SK-N-DZ (cell line): ENCODE measurements at places on chromosomes 2 and 18.

DNA sequence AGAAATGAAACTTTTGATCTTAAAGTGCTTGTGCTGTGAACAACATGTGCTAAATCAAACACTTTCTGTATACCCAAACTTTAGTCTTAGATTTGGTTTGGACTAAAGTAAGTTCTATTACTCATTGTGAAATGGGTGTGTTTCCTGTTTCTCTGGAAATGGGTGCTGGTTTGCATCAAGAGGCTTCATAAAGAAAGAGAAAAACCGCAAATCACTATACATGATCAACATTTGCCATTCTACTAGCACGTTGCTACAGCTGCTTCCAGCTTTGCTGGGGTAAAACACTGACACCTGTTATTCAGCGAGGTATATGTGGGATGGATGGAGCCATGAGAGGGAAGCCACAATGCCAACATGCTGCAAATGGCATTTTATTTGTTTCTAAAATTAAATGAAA, 547.0 kb upstream of the ACVR2A start:
- DNase-seq, result no peak

- DNase-seq, result no peak
These were observed 46.0 kb upstream of the FAM136A start for GRCh38 chr2:70347831-70348230.

GRCh38 chr2:177433402-177433801, 40.8 kb downstream of the AGPS start:
- DNase-seq, result no peak

- DNase-seq, result no peak
These were observed 12.6 kb upstream of the PKDCC start for GRCh38 chr2:42035241-42035640.

GRCh38 chr2:206635015-206635414, 7.3 kb upstream of the FAM237A start:
- no peak for DNase-seq

GRCh38 chr2:18829976-18830375, 240.6 kb upstream of the NT5C1B start:
- DNase-seq, result no peak

DNA sequence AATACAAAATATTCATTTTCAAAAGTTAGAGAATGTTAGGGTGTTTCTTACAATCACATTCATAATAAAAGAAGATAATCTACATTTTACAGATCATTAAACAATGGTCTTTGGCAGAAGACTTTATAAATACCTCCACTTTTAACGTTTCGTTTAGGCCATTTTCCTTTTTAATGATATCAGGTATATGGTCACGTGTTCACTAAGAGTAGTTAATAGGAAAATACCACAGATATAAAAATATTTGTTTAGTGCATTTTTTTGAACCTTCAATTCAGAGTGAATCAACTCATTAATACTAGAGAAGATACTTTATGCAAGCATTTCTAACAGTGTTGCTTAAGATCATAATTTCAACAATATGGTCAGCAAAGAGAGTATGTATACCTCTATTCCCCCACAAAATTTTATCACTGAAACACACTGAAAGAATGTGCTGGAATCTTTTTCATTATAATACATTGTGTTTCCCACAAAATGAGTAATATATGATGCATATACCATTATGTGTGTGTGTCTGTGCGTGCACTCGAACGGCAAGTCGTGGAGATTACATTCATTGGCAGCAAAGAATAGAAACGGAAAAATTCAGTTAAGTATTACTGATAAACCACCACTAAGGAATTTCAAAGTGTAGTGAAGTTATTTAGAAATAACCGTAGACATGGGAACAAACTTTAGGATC, 319.9 kb upstream of the THUMPD2 start:
- DNase-seq, result no peak

DNA sequence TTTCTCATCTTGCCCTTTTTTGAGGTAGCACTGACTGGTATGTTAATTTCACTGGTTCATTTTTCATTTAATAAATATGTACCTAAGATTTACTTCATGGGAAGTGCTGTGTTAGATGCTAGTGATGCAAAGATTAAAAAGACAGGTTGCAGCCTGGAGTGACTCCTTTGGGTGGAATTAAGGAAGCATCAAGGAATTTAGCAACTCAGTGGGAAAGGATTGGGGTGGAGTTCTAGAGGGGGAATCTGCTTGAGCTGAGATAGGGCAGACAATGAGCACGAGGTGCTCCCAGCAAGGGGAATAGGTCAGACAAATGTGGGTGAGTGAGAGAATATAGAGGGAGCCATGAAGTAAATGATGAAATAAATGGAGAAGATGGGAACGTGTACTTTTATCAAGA, 57.0 kb downstream of the LYPD6 start:
- DNase-seq, result no peak

- no peak for DNase-seq
These were observed 46.8 kb downstream of the RNF138 start for GRCh38 chr18:32138332-32138982.

DNA sequence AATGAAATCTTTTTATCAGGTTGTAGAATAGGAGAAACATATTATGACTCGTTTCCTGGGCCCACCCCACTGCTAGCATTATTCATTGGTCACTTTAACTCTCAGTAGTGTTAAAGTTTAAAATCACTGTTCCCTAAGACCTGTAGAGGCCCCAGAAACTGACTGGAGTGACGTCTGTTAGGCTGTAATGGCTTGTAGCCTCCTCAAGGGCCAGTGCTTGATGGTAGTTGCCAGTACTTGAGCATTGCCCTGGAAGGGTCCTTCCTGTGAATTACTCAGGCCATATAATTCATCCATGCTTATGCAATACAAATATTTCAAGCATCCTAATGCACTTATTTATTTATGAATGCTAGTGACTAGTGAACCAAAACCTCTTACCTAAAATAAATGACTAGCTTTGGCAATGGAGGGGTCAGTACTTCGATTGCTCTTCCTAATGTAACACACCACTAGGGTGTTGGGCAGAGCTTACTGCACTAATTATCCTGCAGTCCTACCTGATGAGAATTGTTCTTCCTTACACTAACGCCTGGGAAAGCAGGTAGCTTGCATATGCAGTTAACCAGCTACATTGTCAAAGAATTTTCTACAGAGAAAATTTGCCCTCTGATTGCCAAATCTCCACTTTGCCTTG, 31.2 kb downstream of the ARHGAP25 start:
- DNase-seq, result no peak

DNA sequence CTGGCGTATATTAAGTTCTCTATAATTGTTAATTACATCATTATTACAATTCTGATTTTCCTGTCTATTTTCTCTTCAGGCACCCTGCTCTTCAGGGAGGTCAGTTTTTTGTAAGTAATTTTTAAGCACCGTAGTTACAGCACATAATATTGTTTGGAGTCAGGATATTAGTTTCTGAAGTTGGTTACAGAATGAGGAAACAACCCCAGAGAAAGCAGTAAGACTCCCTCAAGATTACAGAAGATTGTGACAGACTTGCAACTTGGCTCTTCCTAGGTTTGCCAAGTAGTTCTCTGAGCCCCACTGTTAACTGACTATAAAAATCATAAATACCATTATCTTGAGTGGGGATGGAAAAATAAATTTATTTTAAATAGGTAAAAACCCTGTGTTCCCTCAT, 921 bp downstream of the RPE start:
- no peak for DNase-seq

- no peak for DNase-seq
These were observed 3.2 kb downstream of the YPEL5 start for GRCh38 chr2:30149976-30150375.

DNA sequence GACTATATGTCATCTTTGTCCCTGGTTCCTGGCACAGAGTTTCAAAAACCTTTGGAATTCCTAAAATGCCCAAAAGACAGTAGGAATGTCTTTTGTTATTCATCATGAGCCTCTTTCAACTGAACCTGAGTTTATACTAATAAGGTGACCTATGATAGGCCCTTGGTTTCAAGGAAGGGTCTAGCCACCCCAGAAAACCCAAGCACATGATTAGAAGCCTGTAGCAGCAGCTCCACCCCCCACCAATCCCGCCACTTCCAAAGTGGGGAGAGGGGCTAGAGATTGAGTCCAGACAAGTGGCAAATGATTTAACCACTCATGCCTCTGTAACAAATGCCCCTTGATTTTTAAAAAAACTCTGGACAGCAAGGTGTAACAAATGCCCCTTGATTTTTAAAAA, 56.8 kb downstream of the ADD2 start:
- no peak for DNase-seq

DNA sequence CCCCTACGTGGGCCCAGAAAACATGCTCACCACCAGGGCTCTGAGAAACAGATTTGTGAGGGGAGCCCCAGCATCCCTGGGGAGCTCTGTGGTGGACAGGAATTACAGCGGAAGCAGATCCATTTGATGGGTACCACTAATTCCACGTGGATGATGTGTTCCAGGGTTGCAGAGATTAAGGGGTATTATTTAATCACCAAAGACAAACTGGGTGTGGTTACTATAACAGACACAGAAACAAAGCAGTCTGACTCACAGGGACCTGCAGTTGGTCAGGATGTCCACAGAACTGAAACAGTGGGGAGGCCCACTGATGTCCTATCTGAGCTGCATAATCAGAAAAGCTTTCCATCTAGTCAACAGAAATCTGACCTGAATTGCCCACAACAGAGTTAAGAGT, 65.8 kb downstream of the PSMG2 start:
- DNase-seq, result no peak

DNA sequence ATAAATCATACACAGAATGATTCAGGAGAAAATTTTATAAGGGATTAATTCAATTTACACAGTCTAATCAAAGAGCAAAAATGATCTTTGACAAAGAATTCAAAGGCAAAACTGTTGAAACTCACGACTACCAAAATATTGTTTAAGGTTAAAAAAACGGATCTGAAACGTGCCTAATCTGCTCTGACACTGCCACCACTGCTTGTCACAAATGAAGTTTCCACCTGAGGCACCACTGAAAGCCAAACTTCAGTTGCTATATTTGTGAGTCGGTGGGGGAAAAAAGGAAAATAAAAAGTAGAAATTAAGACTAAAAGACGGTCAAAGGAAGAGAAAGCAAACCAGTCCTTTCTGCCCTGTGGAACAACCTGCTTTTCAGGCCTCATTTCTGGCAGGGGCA, 140.6 kb upstream of the DNMT3A start:
- DNase-seq, result no peak

DNA sequence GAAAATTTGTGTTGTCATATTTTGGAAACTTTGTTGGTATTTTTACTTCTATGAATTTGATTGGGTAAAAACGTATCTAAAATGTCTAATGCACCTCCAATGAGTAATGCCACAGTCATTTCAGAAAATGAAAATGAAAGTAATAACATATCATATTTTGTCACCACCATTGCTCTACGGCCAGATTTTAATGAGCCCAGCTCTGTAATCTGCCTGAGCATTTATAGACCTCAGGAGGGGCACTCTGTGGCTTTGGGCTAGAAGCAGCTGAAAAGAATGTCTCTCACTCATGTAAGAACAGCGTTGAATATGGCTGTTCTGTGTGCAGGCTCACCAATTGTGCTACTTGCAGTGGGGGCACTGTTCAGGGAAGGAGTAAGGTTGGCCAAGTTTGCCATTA, 32.7 kb upstream of the ABCA12 start:
- DNase-seq, result no peak

- no peak for DNase-seq
These were observed 2.0 kb upstream of the ANKRD29 start for GRCh38 chr18:23664674-23665073.

DNA sequence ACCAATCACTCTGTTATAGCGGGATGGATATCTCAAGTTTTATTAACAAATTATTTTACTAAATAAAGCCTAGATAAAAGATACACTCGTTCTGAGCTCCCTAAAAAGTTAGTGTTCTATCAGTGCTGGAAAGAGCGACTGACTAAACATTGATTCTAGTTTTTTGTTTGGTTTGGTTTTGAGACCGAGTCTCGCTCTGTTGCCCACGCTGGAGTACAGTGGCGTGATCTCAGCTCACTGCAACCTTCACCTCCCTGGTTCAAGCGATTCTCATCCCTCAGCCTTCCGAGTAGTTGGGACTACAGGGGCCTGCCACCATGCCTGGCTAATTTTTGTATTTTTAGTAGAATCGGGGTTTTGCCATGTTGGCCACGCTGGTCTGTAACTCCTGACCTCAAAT, 73.8 kb upstream of the CDCA7 start:
- no peak for DNase-seq

DNA sequence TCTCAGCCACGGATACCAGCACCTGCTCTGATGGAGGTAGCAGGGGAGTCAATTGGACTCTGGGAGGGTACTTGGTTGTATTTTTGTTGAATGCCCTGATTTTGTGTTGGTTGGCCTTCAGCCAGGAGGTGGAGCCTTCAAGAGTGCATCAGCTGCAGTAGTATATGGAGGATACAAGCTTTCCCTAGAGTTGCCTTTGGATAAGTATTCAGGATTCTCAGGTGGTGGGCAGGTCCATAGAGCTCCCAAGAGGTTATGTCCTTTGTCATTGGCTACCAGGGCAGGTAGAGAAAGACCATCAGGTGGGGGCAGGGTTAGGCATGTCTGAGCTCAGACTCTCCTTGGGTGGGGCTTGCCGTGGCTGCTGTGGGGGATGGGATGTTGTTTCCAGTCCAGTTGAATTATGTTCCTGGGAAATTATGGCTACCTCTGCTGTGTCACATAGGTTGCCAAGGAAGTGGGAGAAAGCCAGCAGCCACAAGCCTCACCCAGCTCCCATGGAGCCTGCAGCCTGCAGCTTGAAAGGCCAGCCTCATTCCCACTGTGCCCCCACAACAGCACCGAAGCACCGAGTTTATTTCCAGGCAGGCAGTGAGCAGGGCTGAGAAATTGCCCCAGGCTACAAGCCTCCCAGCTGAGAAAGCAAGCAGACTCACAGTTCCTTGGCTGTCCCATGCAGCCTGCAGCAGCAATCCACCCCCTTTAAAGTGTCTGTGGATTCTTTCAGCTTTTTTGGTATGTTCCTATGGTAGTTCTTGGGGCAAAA, 38.6 kb upstream of the CHST9 start:
- no peak for DNase-seq

DNA sequence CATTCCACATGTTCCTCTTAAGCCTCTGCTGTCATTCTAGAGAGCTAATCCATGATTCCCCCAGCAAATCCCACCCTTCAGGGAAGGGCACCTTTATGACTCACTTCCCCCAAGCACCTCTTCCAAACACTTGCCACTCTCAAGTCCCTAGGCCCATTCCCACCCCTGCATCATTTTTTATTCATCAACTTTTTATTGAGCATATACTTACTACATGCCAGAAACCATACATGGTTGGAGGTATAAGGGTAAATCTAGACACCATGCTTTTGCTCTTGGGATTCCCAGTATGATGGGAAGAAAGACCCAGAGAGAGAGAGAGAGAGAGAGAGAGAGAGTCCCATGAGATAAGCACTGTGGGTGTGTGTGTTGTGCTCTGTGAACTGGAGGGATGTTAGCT, 87.9 kb downstream of the MAPK4 start:
- no peak for DNase-seq

DNA sequence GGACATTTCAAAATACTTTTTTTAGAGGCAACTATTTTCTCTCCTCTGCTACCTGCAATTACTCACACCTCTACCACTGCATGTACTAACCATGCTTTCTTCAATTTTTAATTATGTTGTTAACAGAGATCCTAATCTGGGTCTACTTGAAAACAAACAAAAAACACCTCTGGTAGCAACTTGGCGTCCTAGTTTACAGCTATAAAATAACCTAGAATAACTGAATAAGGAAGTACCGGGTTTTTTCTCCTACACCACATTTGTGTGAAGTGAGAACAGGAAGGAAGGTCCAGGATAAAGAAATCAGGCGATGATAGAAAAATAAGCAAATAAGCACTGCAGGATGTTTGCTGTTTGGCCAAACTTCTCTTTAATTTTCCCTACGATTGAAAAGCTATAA, 633.5 kb downstream of the LRP1B start:
- no peak for DNase-seq
